ENCODE measurements at places on chromosomes 13 and 19.

DNA sequence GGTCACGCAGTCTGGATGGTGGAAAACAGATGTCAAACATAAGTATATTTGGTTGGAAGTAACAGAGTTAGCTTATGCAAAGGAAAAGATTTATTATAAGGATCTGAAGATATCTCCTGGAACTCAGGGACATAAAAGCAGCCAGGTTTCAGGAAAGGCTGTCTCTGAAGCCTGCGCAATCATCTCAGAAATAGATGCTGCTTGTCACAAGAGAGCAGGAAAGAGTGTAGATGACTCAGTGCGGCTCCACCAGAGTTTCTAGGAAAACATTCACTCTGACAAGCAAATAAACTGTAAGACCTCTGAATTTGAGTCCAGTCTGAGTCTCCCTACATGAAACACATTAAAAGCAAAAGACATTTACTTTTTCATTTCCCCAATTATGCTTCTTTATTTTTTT, 220.4 kb upstream of the HTR2A start:
- DNase-seq = no peak

DNA sequence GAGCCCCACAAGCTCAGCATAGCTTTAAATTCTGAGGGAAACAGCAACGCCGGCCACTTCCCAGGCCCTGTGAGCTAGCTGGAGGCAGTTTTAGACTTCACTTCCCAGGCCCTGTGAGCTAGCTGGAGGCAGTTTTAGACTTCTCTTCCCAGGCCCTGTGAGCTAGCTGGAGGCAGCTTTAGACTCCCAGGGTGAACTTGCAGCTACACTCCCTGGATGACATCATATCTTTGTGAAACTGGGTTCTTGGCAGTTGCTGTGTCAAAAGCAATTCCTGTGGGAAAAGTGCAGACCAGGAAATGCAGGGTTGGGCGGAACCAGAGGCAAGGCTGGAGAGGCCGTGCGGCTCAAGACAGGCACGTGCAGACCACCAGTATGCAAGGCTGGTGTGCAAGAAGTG, 12.7 kb downstream of the SOX1 start:
- no peak for DNase-seq

DNA sequence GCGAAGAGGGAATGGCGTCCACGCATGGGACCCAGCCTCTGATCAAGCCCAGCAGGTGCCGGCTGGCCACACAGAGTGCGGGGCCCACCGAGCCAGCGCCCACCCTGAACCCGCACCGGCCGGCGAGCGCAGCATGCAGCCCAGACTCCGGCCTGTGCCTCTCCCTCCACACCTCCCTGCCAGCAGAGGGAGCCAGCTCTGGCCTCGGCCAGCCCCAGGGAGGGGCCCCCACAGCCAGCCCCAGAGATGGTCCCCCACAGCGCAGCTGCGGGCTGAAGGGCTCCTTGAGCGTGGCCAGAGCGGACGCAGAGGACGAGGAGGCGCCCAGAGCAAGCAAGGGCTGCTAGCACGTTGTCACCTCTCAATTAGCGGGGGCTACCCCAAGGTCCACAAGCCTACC, 904.5 kb downstream of the SLITRK6 start:
- DNase-seq = no peak

- no peak for DNase-seq
Measured at GRCh38 chr19:57302727-57303401, 17.4 kb upstream of the ZNF543 start.

- DNase-seq = peak; percentile 55
Measured at GRCh38 chr13:94825507-94825906, 113.2 kb upstream of the SOX21 start.

DNA sequence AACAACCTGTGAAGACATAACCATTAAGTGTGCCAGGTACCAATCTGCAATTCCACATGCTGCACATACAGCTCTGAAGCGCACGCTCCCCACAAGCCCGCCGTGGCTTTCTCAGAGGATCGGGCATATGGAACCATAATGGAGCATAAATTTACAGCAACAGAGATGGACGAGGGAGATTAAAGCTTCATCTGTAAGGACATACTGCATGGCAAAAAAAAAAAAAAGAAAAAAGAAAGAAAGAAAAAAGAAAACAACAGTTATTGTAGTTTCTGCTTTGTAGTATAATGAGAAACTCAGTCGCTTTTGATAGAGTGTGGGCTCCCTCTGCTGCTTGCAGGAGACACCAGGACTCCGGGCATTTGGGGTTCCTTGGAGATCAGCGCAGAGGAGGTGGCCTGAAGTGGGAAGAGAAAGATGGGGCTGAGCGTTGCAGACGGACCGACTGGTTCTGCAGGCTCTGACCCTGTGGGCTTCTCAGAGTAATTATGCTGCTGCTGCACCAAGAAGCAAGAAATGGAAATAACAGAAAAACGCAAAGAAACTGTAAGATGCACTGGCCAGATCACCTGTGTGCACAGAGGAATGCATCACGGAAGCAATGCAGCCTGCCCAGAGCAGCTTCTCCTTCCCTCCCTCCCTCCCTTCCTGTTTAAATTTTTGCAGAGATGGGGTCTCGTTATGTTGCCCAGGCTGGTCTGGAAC, 10.8 kb upstream of the PDCD5 start:
- DNase-seq = peak; percentile 42

- DNase-seq = no peak
Measured at GRCh38 chr13:42392716-42393572, 121.0 kb downstream of the AKAP11 start.

GRCh38 chr13:32407854-32408253, 20.1 kb downstream of the N4BP2L1 start:
- DNase-seq = no peak

DNA sequence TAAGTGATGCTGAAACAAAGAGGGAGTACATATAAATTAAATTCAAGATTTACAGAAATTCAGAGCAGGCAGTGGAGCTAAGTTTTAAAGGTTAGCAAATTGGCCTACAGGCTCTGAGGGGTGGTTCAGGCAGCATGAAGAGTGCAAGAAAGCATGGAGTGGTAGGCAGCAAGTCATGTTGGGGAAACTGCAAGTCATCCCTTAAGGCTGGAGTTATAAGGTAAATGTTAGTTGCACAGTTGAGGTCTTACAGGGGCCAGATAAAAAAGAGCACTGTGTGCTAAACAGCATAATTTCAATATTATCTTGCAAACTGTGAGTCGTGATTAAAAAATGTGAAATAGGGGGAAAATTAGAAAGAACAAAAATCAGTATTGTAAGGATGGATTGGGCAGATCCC, 106.2 kb downstream of the VWA8 start:
- no peak for DNase-seq

- DNase-seq = no peak
Measured at GRCh38 chr19:11496391-11497163, 9.1 kb downstream of the ZNF653 start.

GRCh38 chr19:13447978-13448377, 58.3 kb downstream of the CACNA1A start:
- DNase-seq = no peak

- DNase-seq = no peak
Measured at GRCh38 chr19:18118420-18119012, 20.9 kb downstream of the MAST3 start.

- no peak for DNase-seq
Measured at GRCh38 chr13:72456486-72456885, 270.9 kb downstream of the MZT1 start.

DNA sequence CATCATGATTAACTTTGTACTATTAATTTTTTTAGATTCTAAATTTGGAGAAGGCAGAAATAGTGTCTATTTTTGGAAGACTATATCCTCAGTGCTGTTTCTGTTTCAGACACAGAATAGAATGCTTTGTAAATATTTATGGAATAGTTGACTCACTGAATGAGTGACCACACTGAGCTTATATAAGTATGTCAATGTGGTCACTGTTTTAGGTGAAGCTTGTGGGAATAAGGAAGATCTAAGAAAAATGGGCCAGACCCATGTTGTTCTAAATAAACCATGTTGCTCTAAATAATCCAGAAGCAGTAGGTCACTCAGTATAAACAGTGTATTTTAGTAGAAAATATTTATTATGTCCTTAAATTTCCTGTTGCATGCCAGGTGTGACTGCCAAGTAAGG, 45.5 kb upstream of the DACH1 start:
- DNase-seq = no peak

GRCh38 chr19:58474997-58475713, 997 bp upstream of the ZNF446 start:
- DNase-seq = no peak

DNA sequence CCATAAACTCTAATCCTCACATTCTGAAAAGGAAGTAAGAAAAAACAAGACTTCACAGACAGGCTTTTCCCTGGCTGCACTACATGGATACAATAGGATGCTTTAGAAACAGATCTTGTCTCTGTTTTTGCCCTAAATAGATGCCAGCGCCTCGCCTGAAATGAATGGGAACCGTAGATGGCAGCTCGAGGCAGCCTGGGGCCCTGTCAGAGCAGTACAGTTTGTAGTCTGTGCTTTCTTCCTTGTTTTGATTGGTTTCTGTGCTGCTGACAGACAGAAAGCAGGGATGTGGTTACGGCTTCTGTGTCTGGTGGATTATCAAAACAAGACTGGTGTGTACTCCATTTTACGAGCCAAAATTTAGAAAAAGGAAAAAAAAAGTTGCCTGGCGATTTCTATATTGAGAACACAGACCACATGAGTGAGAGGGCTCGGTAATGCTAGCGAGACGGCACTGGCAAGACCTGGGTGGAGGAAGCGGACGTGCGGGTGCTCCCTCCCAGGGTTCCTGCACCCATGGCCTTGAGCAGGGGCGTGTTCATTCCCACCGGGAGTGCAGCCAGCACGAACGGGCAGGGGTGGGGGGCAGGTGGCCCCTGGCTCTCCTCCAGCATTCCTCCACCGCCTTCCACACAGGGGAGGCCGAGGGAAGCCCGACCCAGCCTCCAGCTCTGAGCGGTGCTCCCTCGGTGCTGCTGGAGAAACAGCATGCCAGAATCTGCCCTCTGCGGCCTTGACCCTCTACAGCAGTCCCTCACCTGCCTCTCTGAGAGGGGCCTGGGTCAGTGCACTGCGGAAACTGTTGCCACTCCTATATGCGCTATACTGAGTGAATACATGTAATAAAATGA, 37.6 kb upstream of the C1QTNF9 start:
- no peak for DNase-seq

- no peak for DNase-seq
Measured at GRCh38 chr19:35260694-35261304, 8.0 kb upstream of the USF2 start.

- no peak for DNase-seq
Measured at GRCh38 chr13:110443622-110444225, 117.8 kb downstream of the RAB20 start.

DNA sequence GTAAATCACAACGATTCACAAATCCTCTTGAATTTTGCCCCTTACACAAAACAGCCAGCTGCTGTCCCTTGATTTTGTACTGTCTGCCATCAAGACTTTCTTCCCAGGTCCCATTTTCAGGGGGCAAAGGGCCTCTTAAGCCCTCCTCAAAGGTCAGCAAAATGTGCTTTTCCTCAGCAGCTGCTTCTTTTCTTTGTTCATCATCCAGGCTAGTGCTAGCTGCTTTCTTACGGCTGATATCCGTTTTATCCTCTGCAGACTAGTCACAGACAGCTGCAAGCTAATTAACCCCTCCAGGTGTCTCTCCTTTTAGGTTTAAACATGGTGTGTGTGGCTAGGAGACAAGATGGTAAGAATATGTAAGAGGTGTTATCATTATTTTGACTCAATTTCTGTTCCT, 90.9 kb downstream of the NALCN start:
- no peak for DNase-seq

DNA sequence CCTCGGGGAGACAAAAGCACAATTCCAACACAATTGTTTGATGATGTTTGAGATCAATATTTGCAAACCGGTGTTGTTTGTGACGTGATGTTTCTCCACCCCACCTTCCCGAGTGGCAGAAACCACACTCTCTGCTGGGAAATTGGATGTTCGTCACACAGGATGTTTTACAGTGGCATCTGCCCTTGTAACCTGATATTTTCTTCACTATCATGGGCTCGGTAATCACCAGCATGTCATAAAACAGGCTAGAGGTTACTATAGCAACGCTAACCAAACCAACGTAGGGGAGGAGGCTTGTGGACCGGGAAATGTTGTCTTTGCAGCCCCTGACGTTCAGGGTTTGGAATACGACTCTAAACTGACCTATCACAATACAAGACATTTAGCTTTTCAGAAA, 454.5 kb downstream of the IRS2 start:
- peak; percentile 55 for DNase-seq

DNA sequence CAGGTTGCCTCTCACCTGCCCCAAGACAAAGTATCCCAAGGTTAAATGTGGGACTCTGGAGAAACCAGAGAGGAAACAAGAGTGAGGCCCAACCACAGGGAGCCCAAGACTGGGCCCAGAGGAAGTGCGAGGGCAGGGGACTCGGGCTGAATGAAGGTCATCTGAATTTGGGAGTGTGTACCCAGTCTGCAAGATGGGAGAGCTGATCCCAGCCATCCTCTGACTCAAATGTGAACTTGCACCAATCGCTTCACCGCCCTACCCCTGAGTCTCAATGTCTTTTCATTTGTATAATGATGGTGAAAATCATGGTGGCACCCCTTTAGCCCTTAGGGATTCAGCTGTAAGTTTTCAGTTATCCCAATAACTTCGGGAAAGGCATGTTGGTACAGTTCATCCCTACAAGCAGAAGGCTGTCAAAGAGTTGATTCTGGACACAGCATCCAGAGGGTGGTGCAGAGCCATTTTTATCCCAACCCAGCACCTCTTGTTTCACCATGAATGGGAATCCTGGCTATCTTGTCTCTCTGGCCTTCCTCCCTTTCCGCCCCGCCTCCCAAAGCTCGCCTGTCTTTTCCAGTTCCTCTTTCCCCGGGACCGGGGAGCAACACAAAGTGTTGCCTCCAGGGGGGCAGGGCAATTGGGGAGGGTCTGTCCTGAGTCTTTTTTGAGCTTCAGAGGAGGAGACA, 123.4 kb downstream of the NUFIP1 start:
- DNase-seq = no peak

DNA sequence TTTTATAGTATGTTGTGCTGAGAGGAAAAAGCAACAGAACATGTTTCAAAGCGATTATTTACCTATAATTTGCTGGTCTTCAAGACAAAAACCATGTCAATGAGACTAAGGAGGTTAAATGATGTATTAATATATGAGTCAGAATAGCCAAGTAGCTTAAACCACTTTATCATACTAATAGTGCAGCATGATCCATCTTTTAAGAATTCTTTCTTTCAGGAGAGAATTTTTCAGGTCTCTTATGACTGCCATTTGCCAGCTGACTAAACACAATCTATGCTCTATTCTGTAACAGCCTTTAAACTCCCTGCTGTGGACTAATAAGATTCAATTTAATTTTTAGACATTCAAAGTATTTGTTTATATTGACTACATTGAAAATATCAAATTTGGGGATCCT, 93.7 kb downstream of the TRPC4 start:
- DNase-seq = no peak

All from urinary bladder (tissue), 4 donors.